ENCODE measurements at places on chromosomes 6 and 20. TPM values are rescaled to one million over a fixed set of nuclear protein-coding genes. Genes with fewer than 3 reads are reported as not detected.

- H3K4me1 ChIP-seq, result peaks cover 14% of the 10 kb centered on the region
- peaks cover 43% of the 10 kb centered on the region for H3K36me3 ChIP-seq
- DNase-seq, result no peak
- H3K27ac ChIP-seq, result peak overlapping the region; percentile 97
These were observed 500 bp downstream of the LTV1 start for GRCh38 chr6:143843677-143843999.

GRCh38 chr6:158205169-158205944 is 37.2 kb downstream of the GTF2H5 start:
- H3K36me3 ChIP-seq, result no peaks in the 10 kb centered on the region
- peak; percentile 45 for DNase-seq
- H3K27me3 ChIP-seq, result no peaks in the 10 kb centered on the region
- no peak overlapping the region for H3K27ac ChIP-seq

The BCAS1 gene
- 0.25 TPM for total RNA-seq

The GLP1R gene
- 1.8 TPM for total RNA-seq

DNA sequence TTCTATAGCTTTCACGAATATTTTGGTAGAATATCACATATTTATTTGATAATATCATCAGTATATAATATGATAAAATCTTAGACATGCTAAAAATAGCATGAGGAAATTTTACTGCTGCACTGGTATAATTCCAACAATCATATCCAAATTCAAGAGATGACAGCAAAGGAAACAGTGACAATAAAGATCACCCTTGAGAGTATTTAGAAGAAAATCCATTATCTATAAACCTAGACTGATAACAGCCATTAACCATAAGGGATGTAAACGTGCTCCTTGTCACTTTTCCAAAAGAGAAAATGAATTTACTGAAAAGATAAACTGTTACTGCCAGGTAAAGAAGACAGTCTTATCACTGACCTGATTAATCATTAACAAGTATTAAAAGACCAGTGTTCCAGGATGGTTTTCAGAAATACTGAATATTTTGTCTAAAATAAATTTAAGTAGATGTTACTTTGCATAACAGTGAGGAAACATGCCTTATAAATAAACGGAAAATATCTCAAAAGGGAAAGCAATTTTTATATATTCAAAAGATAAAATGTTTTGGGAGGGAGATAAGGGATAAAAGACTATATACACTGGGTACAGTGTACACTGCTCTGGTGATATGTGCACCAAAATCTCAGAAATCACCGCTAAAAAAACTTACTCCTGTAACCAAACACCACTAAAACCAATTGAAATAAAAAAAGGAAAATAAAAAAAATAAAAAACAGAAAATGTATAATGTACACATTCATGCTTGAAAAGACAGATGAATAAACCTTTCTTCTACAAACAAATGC is 1704.7 kb downstream of the HACE1 start:
- no peak overlapping the region for H3K4me3 ChIP-seq
- no peaks in the 10 kb centered on the region for H3K36me3 ChIP-seq
- no peaks in the 10 kb centered on the region for H3K27me3 ChIP-seq
- H3K4me1 ChIP-seq, result no peaks in the 10 kb centered on the region
- no peak for DNase-seq

GRCh38 chr20:3646067-3646440 is 17.1 kb downstream of the GFRA4 start:
- H3K27ac ChIP-seq, result no peak overlapping the region
- H3K4me1 ChIP-seq, result no peaks in the 10 kb centered on the region
- no peaks in the 10 kb centered on the region for H3K27me3 ChIP-seq
- no peaks in the 10 kb centered on the region for H3K36me3 ChIP-seq
- no peak for DNase-seq

GRCh38 chr20:53301869-53302268 is 291.8 kb downstream of the ZNF217 start:
- no peaks in the 10 kb centered on the region for H3K36me3 ChIP-seq
- H3K27ac ChIP-seq, result no peak overlapping the region
- no peak for DNase-seq
- H3K4me3 ChIP-seq, result no peak overlapping the region

GRCh38 chr20:62772103-62772611 is 24.1 kb upstream of the MRGBP start:
- peaks cover 10% of the 10 kb centered on the region for H3K4me1 ChIP-seq
- H3K27ac ChIP-seq, result no peak overlapping the region
- no peaks in the 10 kb centered on the region for H3K27me3 ChIP-seq

The SYCP2L gene
- 6.3 TPM for total RNA-seq

The ZSWIM1 gene
- 15.2 TPM for total RNA-seq

The C6orf118 gene
- total RNA-seq, result 0.25 TPM

GRCh38 chr6:69138148-69138547 is 503.1 kb downstream of the ADGRB3 start:
- H3K27ac ChIP-seq, result no peak overlapping the region
- no peak for DNase-seq
- H3K4me1 ChIP-seq, result peaks cover 7% of the 10 kb centered on the region

The TSPO2 gene
- total RNA-seq, result not detected

The COX4I2 gene
- not detected for total RNA-seq

GRCh38 chr6:25942561-25943147 is 12.2 kb upstream of the SLC17A2 start:
- H3K36me3 ChIP-seq, result peaks cover 14% of the 10 kb centered on the region
- DNase-seq, result no peak
- H3K4me1 ChIP-seq, result no peaks in the 10 kb centered on the region
- no peaks in the 10 kb centered on the region for H3K27me3 ChIP-seq

DNA sequence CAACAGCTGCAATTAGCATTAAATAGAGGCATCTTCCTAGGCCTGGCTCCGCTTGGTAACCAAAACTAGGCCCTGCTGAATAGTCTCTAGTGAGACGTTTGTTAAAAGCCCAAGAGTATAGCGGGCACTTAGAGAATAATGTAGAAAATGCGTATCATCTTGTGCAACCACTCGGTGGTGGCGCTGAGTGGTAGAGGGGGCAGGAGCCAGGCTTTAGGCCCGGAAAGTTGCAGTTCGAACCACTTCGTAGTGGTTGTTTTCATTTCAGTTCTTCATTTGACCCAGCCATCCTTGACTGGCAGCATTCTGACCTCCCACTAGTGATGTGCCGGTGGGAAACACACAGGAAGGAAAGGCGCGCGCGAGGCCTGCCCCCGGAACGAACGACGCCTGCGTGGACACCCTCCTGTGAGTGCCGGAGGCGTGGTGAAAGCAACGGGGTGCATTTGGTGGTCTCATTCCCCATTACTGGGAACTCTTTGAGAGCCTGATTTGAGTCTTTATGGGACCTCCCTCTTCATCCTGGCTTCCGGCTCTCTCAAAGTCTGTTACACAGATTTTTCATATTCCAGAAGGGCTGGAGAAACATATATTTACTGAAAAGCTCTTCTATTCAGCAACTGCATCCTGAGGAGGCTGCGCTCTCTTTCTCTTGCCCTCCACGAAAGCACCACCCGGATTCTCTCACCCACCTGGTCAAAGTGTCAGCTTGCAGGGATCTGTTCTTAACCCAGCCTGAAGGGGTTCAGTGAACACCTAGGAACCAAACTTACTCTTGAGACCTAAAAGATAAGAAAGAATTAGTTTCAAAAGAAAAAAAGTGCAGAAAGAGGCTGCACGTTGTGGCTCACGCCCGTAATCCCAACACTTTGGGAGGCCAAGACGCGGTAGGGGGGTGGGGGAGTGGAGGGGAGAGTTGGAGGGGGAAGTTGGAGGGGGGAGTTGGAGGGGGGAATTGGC is 18.2 kb downstream of the GPX5 start:
- H3K4me3 ChIP-seq, result peak overlapping the region; percentile 90
- peak overlapping the region; percentile 94 for H3K27ac ChIP-seq
- peaks cover 12% of the 10 kb centered on the region for H3K27me3 ChIP-seq
- DNase-seq, result peak; percentile 44
- no peaks in the 10 kb centered on the region for H3K36me3 ChIP-seq
- peaks cover 11% of the 10 kb centered on the region for H3K4me1 ChIP-seq

DNA sequence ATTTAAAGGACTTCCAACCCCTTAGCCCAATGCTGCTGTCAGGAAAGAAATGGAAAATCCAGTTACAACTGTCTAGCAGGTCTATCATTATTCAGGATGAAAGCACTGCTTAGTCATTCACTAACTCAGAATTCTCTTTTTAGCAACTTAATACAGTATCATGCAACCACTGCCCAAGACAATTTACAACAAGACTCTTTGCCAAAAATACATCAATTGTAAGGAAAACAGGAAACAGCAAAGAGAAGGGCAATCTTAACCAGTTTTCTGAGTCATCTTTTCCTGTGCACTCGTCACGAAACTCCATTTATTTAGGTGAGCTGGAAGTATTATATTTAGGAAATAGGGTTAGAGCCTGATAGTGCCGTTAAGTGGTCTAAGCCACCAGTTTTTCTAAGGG is 1197.7 kb upstream of the CITED2 start:
- no peak overlapping the region for H3K4me3 ChIP-seq
- no peaks in the 10 kb centered on the region for H3K27me3 ChIP-seq
- DNase-seq, result no peak
- H3K36me3 ChIP-seq, result no peaks in the 10 kb centered on the region
- H3K27ac ChIP-seq, result no peak overlapping the region
- peaks cover 13% of the 10 kb centered on the region for H3K4me1 ChIP-seq

The MTFR2 gene
- total RNA-seq, result 8.5 TPM

- DNase-seq, result no peak
- no peak overlapping the region for H3K27ac ChIP-seq
- no peaks in the 10 kb centered on the region for H3K4me1 ChIP-seq
- peaks cover 7% of the 10 kb centered on the region for H3K36me3 ChIP-seq
- no peaks in the 10 kb centered on the region for H3K27me3 ChIP-seq
- no peak overlapping the region for H3K4me3 ChIP-seq
These were observed 53.0 kb downstream of the MOXD1 start for GRCh38 chr6:132348231-132348630.

GRCh38 chr20:13744352-13744751 is 40.4 kb downstream of the ESF1 start:
- H3K27me3 ChIP-seq, result no peaks in the 10 kb centered on the region
- DNase-seq, result no peak
- H3K4me1 ChIP-seq, result no peaks in the 10 kb centered on the region
- no peak overlapping the region for H3K4me3 ChIP-seq
- H3K27ac ChIP-seq, result no peak overlapping the region

The SFTA2 gene
- not detected for total RNA-seq

DNA sequence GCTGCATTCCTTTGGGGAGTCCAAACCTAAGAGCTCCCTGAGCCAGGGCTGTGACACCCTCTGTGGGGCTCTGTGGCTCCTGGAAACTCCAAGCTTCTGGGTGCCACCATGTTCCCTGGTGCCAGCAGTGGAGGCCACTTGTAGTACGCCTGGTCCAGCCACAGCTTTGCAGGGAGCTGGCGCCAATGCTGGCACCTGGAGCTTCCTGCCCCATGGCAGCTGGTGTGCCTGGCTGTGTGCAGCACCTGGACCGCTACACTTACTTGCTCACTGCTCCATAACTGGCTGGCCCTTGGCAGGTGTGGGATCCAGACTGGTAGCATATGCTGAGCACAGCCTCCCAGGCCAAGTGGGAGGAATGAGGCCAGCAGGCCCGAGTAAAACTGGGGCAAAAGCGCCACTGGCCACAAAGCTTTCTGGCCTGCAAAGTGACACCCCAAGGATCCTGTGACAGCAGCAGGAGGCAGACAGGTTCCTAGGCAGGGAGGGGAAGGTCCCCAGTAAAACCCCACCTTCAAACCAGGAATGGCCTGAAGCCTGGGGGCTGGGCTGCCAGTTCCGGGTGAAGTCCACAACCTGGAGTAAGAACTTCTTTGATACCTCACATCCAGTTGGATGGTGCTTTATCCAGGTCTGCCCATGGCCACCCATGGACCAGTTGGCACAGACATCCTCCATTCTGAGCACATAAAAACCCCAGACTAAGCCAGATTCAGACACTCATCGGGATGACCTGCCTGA is 461.0 kb downstream of the TBC1D32 start:
- H3K36me3 ChIP-seq, result no peaks in the 10 kb centered on the region
- no peak for DNase-seq
- H3K27me3 ChIP-seq, result no peaks in the 10 kb centered on the region
- H3K27ac ChIP-seq, result no peak overlapping the region

The IRF4 gene
- total RNA-seq, result 2.2 TPM

DNA sequence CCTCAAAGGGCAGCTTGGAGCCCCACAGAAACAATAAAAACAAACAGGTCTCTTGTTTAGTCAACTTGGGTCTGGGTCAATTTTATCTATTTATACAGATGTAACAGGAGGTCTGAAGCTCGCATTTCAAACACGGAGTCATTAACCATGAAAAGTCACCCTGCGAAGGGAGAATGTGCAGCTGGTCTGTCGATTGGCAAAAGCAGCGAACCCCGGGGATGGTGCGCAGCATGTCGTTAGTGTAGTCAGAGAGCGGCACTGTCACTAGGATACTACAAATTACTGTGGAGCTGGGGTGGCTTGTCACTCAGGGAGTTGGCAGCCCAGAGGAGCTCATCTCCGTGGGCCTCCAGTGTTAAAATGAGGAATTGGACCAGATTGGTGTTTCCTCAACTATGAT is 190.4 kb upstream of the ARG1 start:
- peaks cover 21% of the 10 kb centered on the region for H3K36me3 ChIP-seq
- H3K4me3 ChIP-seq, result no peak overlapping the region
- no peak for DNase-seq
- H3K27me3 ChIP-seq, result no peaks in the 10 kb centered on the region
- H3K27ac ChIP-seq, result no peak overlapping the region
- peaks cover 43% of the 10 kb centered on the region for H3K4me1 ChIP-seq
